ENCODE measurements at places on chromosomes 2 and 18. TPM values are rescaled to one million over a fixed set of nuclear protein-coding genes. Genes with fewer than 3 reads are reported as not detected.

CXCR1 gene
- 4.9 TPM for total RNA-seq

DNA sequence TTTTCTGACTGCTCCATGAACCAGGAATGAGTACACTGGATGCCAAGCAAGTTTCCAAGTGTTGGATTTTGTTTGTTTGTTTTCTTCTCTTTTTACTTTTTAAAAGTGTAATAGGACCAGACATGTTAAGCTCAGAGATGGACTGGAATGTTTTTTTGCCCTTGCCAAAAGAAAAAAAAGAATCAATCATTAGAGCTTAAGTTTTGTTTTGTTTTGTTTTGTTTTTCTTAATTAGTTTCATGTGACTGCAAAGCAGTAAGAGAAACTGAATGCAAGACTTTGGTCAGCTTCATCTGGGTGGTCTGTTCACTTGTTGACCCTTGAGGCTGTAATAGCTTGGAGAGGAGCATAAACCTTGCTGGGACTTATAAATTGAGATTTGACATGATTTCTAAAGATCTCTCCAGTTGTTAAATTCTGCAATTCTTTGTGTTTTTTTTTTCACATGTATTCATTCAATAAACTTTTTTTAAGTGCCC, 42.4 kb upstream of the SLC1A4 start:
- no peak for DNase-seq

DNA sequence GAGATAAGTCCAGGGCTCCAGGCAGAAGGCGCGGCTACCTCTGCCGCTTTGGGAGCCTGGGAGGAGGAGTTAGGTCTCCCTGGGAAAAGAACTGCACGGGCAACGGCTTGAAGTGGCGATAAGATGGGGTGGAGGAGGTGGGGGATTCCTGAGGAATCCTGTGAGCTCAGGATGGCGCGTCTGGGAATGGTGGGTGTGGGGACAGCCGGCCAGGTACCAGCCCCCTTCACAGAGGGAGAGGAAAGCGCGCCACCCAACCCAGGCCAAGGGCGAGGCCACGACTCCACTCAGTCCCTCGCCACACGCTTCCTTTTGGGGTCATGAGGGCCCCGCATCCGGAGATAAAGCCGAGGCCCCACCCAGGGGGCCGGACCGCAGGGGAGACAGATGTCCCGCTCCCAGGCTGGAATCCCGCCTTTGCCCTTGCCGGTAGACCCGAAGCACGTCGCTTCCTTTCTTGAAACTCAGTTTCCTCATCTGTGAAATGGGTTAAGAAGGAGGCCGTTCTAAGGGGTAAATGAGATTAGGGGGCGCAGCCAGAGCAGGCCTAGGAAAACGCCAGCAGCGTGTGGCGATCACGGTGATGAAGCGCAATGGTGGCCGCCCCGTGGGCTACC, 1.7 kb upstream of the CTDSP1 start:
- peak; percentile 78 for DNase-seq

DNA sequence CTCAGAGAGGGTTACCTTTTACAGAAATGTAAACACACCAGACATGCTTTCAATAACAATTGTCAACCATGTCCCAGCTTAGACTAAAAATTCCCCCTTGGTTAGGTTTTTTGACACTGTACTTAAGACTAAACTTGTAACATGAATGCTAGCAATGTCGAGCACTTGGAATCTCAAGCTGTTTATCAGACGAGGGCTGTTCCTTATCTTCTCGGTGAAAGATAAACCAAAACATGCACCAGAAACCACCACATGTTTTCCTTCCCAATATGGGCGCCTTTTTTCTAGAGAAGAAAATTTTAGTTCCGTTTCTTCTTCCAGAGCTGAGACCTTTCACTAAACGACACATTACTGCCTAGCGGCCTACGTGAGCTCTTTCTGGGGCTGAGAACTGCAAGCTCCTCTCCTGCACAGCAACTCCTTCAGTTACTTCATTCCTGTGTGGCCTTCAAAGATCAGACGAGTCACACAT, 42.4 kb upstream of the ACKR3 start:
- DNase-seq, result no peak

GRCh38 chr2:44706681-44707553, 234.6 kb upstream of the SIX3 start:
- DNase-seq, result no peak

POTEC gene
- not detected for total RNA-seq

ZNF804A gene
- 0.13 TPM for total RNA-seq

C2orf80 gene
- not detected for total RNA-seq

FRZB gene
- 17.1 TPM for total RNA-seq

DNA sequence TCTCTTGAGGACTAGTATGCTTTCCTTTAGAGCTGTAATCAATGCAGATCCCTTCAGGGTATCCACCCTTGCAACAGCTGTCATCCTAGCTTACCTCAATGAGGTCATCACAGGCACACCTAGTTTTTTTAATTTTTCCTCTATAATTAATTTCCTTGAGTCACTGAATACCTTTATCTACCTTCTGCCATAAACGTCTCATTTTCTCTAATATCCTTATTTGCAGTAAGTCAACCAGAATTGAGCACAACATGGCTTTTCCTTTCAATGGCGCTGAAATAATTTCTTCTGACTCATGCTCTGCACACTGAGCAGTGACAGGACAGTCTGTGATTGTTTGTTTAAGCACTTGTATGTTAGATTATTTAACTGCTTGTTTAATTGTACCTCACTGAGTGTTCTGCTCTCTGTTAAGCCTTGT, 49.4 kb downstream of the ETAA1 start:
- no peak for DNase-seq

DNA sequence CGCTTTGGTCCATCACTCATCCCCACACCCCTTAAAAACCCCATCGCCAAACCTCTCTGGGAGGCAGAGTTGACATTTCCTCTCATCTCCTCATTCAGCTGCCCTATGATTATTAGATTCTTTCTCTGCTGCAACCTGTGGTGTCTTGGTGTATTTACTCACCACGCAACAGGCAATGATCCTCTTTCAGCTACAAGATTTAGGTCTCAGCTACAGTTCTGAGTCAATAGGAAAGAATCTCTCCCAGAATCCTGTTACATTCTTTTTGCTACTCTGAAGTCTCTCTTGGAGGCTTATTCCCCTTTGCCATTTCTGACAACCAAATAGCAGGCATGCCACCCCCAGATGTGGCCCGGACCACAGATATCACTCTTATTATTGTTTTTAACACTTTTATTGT, 468.3 kb upstream of the GYPC start:
- DNase-seq, result no peak

GRCh38 chr2:190722061-190722759, 73.3 kb downstream of the NAB1 start:
- no peak for DNase-seq

MFSD6 gene
- 47.5 TPM for total RNA-seq

- DNase-seq, result no peak
Observed at GRCh38 chr2:62221141-62221540, 25.2 kb downstream of the B3GNT2 start.

- no peak for DNase-seq
Observed at GRCh38 chr2:30272761-30273573, 41.6 kb downstream of the LBH start.

HOXD9 gene
- total RNA-seq, result 4.9 TPM

DNA sequence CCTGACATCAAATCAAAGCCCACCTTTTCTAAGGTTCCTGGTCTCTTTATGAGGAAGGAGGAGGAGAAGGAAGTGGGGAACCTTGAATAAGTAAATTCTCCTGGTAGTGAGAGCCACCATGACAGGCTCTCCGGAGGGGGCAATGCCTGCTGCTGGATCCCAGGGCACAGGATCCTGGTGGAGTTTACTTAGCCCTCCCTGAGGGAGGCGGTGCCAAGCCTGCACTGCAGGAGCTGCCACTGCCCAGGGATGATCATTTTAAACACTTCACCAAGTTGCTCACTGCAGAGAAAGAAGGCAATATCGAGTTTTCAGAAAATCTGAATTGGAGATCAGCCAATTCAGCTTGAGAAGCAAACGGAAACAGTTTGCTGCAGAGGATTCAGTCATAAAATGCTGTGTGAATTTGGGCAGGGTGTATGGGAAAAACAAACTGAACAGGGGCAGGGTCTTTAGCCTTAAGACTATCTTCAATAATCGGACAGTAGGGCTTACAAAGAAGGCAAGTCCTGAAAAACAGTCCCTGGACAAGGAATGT, 200.7 kb downstream of the RAD51AP2 start:
- DNase-seq, result no peak

EVX2 gene
- not detected for total RNA-seq

- DNase-seq, result no peak
Observed at GRCh38 chr2:33570681-33571080, 28.4 kb downstream of the FAM98A start.

DNA sequence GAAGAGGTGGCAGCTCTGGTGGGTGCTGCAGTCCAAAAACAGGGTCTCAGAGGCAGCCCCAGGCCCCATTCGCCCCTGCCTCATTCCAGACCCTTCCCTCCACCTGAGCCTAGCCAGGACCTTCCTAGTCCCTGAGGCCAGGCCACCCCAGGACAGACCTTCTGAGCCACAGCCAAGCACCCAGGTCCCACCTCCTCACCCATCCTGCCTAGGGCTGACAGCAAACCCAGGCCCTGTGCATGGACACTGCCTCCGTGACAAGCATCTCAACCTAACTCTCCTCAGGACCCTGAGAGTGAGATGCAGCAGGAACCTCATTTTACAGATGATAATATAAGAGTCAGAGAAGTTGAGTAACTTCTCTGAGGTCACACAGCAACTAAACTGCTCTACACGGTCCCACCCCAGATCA, 15.5 kb downstream of the ADRA2B start:
- DNase-seq, result peak; percentile 27

DNA sequence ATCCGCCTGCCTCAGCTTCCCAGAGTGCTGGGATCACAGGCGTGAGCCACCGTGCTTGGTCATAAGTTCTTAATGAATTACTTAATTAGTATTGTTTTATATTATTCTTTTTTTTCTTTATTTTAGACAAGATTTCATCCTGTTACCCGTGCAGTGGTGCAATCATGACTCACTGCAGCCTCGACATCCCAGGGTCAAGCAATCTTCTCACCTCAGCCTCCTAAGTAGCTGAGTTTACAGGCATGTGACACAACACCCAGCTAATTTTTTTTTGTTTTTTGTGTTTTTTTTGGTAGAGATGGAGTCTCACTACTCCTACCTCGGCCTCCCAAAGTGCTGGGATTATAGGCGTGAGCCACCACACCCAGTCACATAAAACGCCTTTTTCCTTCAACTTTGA, 17.3 kb downstream of the C2orf42 start:
- no peak for DNase-seq

GRCh38 chr18:49459404-49460171, 857 bp downstream of the DYM start:
- no peak for DNase-seq

- DNase-seq, result no peak
Observed at GRCh38 chr18:31577195-31577594, 14.5 kb upstream of the TTR start.

DNA sequence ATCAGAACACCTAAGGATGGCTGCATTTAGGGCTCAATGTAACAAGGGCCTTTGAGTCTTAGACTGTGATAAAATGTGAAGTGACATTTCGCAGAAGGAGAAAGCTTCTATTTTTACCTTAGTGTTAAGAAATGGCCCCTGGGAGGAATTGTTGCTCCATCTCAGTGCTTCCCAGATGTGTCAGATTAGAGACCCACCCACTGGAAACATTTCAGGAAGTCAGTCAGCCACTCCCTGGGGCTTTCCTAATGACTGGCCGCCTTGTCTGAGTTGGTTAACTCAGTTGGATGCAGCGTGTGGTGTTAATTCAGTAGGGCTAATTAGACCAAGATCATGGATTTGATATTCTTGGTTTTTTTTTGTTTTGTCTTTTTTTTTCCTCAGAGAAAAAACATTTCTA, 355.9 kb downstream of the PIK3C3 start:
- peak; percentile 63 for DNase-seq

GRCh38 chr18:26317398-26317797, 91.2 kb downstream of the TAF4B start:
- DNase-seq, result no peak

IAH1 gene
- 55.6 TPM for total RNA-seq

GRCh38 chr2:151904807-151905206, 76.6 kb upstream of the ARL5A start:
- DNase-seq, result no peak

PAIP2B gene
- 25.6 TPM for total RNA-seq

GULP1 gene
- 70.1 TPM for total RNA-seq

NEU2 gene
- not detected for total RNA-seq

SPP2 gene
- not detected for total RNA-seq

RFTN2 gene
- total RNA-seq, result 47.7 TPM

Measured in sciatic nerve (tissue), 2 donors.